Stimulated activated CD4-positive, alpha-beta T cell treated with anti-CD3 and anti-CD28 coated beads, Interleukin-15, amount 100 ng/mL, for 1 hour (primary cell): ENCODE measurements at places on chromosomes 13 and 19.

- peak; percentile 0 for DNase-seq
These were observed 56.4 kb downstream of the ZNF568 start for GRCh38 chr19:36972571-36972970.

DNA sequence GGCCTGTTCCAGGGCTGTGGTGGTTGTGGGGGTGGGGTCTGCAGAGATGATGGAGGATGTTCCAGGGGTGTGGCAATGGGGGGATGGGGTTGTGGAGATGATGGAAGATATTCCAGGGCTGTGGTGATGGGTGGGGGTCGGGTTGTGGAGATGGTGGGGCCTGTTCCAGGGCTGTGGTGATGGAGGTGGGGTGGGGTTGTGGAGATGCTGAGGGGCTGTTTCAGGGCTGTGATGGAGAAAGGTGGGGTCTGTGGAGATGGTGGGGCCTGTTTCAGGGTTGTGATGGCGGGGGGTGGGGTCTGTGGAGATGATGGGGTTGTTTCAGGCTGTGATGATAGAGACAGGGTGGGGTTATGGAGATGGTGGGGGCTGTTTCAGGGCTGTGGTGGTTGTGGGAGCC lies 62.0 kb downstream of the TEX29 start:
- DNase-seq = no peak

DNA sequence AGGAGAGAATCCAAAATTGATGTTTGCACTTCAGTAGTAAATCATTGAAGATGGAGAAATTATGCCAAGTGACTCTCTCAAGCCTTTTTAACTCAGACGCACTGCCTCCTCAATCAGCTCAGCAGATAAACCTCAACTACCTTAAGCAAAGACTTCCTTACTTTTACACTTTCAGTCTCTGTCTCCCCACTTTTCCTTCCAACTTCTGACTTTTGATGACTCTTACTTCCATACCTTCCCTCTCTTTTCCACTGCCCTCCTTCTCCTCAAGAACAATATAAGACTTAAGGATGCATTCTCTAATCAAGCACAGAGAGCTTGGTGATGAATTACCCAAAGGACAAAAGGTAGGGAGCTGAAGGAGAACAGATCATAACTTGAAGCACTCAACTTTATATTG lies 4.8 kb upstream of the DACH1 start:
- DNase-seq = no peak

DNA sequence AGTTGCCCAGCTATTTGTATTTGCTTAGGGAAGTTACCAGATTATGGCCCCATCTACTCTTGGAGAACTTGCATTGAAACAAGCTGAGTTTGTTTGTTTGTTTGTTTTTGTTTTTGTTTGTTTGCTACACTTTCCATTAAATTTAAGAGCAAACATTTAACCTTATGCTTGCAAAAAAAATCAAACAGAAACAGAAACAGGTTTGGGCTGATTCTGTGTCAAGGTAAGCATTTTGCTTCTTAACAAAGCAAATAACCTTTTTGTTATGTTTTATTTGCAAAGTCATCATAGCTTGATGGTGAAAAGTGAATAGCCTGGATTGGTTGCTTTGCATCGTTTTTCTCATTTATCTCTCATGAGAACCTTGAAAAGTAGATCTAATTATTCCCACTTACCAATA lies 531.8 kb downstream of the EFNB2 start:
- DNase-seq = no peak

DNA sequence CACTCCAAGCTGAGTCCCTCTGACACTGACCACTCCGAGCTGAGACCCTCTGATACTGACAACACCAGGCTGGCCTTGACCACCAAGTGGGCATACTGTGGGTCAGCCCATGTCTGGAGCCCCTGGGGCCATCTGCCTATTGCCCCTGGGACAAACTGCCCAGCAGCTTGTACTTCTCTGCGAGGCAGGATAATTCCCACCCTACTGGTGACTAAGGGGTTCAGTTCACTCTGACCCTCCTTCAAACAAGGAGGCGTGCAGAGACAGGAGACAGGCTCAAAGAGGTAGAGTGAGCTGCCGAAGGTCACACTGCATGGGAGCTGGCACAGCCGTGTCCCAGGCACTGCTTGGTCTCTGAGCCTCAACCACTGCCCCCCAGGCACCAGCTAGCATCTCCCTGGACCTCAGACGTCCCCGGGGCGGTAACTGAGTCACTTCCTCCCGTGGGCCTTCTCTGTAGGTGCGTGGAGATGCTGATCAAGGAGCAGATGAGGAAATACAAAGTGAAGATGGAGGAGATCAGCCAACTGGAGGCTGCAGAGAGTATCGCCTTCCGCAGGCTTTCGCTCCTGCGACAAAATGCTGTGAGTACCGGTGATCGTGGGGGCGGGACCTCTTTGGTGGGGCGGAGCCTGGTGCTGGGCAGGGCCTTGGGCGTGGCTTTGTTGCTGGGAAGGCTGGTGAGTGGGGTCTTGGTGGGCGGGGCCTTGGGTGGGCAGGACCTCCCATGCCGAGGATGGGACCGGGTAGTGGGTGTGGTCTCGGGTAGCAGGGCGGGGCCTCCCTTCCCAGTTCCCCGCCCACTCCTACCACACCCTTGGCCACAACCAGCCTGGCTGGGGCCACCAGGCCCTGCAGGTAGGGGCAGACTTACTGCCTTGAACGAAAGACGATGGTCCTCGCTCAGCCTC lies 5.8 kb upstream of the USE1 start:
- DNase-seq = peak; percentile 23

- peak; percentile 90 for DNase-seq
These were observed 1.4 kb upstream of the BCL3 start for GRCh38 chr19:44746946-44747738.

GRCh38 chr13:19862481-19863313 lies 752 bp downstream of the ZMYM5 start:
- DNase-seq = peak; percentile 12

DNA sequence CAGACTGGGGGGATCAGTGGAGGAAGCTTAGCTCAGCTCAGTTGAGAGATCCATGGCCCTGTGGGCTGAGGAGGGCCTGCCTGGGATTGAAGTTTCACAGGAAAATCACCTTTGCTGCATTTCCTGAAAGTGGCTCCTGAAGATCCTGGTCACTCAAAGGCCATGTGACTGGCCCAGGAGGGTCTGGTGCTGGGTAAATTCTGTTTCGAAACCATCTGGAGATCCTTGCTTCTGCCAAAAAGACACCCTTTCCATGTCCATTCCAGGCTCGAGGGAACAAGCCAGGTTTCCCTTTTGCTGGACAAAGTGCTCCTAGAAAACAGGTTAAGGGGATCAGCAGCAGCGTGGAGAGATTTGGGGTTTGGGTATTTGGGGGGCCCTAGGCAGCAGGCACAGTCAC lies 293.3 kb downstream of the ZNF536 start:
- no peak for DNase-seq

DNA sequence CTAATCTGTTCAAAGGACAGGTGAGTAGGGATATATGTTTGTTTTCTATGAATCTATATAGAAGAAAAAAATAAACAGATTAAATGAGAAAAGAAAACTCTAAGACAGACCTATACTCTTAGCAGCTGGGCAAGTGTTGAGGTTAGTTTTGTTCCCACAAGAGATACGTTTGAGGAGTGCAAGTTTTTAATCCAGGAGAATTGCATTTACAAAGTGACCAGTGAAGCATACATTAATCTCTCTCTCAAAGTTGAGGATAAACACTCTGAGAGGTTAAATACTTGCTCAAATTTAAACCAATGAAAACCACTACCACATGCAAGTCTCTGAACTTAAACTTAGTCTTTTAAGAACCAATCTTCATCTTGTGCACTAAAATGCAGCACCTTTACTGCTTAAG lies 930.5 kb upstream of the MIR17HG start:
- DNase-seq = no peak

DNA sequence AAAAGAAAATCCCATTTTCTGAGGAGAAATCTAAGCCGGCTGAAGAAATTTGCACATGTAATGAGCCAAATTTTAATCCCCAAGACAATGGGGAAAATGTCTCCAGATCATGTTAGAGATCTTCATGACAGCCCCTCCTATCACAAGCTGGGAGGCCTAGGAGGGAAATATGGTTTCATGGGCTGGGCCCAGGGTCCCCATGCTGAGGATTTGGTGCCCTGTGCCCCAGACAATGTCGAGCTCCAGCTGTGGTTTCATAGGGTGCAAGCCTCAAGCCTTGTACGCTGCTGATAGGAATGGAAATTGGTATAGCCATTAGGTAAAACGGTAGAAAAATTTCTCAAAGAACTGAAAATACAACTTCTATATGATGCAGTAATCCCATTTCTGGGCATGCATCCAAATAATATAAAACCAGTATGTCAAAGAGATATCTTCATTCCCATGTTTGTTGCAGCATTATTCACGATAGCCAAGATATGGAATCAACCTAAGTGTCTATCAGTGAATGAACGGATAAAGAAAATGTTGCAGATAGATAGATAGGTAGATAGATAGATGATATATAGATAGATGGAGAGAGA lies 19.3 kb upstream of the FREM2 start:
- DNase-seq = no peak

- no peak for DNase-seq
These were observed 155.1 kb downstream of the GGACT start for GRCh38 chr13:100433475-100433874.
